ENCODE measurements at places on chromosomes 2 and 18. TPM values are rescaled to one million over a fixed set of nuclear protein-coding genes. Genes with fewer than 3 reads are reported as not detected.

- no peaks in the 10 kb centered on the region for H3K36me3 ChIP-seq
- no peak for DNase-seq
- H3K27ac ChIP-seq, result no peak overlapping the region
- no peak overlapping the region for H3K4me3 ChIP-seq
Measured at GRCh38 chr2:205270689-205271088, 411.6 kb upstream of the NRP2 start.

DNA sequence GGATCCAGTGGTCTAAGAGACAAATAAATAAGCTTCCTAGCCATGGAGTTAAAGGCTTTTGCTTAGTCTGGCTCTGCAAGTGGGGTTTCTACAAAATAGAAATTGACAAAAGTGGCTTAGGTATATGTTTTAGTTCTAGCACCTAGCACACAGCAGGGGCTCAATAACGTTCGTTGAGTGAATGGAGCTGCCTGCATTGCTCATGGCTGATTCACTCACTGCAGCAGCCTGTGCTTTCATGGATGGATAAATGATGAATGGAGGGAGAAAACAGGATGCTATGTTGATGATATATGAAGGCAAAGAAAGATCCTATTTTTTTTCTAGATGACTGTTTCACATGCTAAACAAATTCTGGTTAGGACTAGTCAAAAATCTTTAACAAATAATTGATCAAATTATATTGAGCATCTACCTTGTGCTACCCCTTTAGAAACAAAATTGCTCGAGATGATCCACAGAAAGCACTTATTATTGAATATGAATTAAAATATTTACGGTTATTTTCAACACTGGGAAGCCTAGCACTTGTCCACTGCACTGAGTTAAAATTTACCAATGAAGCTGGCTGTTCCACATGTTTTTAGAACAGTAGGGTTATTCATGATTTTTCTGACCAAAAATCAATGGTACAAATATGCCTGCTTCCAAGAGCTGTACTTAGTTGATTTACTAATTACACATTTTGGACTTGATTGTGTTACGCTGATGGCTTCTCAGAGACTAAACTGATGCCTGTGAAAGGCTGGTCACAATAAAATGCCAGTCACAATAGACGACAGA lies 39.6 kb downstream of the HDHD2 start:
- DNase-seq, result no peak
- H3K27ac ChIP-seq, result no peak overlapping the region
- no peak overlapping the region for H3K4me3 ChIP-seq
- no peaks in the 10 kb centered on the region for H3K4me1 ChIP-seq

- H3K4me3 ChIP-seq, result no peak overlapping the region
- DNase-seq, result no peak
- no peaks in the 10 kb centered on the region for H3K27me3 ChIP-seq
- no peak overlapping the region for H3K27ac ChIP-seq
- H3K4me1 ChIP-seq, result peaks cover 10% of the 10 kb centered on the region
- H3K36me3 ChIP-seq, result no peaks in the 10 kb centered on the region
Measured at GRCh38 chr2:130796290-130796689, 40.4 kb upstream of the ARHGEF4 start.

Gene GKN1
- total RNA-seq, result not detected

All from SJSA1 (cell line).